ENCODE measurements at places on chromosomes 1 and 21. TPM values are rescaled to one million over a fixed set of nuclear protein-coding genes. Genes with fewer than 3 reads are reported as not detected.

Gene UROD
- 74.9 TPM for total RNA-seq

GRCh38 chr1:21189906-21190500 lies 13.3 kb upstream of the EIF4G3 start:
- H3K4me3 ChIP-seq: no peak overlapping the region
- H3K27ac ChIP-seq: no peak overlapping the region

GRCh38 chr1:188065917-188066316 lies 1237.2 kb downstream of the PLA2G4A start:
- H3K4me1 ChIP-seq: no peaks in the 10 kb centered on the region
- no peak overlapping the region for H3K4me3 ChIP-seq
- no peak for DNase-seq
- no peaks in the 10 kb centered on the region for H3K36me3 ChIP-seq
- no peak overlapping the region for H3K27ac ChIP-seq
- H3K27me3 ChIP-seq: no peaks in the 10 kb centered on the region

- H3K27ac ChIP-seq: peak overlapping the region; percentile 51
- DNase-seq: no peak
- peaks cover 80% of the 10 kb centered on the region for H3K4me1 ChIP-seq
- H3K27me3 ChIP-seq: no peaks in the 10 kb centered on the region
- H3K4me3 ChIP-seq: no peak overlapping the region
Observed at GRCh38 chr21:35023396-35024070, 25.6 kb downstream of the RUNX1 start.

Gene COL16A1
- total RNA-seq: not detected

- H3K4me3 ChIP-seq: no peak overlapping the region
- no peaks in the 10 kb centered on the region for H3K36me3 ChIP-seq
Observed at GRCh38 chr21:46001821-46002681, 20.5 kb downstream of the COL6A1 start.

DNA sequence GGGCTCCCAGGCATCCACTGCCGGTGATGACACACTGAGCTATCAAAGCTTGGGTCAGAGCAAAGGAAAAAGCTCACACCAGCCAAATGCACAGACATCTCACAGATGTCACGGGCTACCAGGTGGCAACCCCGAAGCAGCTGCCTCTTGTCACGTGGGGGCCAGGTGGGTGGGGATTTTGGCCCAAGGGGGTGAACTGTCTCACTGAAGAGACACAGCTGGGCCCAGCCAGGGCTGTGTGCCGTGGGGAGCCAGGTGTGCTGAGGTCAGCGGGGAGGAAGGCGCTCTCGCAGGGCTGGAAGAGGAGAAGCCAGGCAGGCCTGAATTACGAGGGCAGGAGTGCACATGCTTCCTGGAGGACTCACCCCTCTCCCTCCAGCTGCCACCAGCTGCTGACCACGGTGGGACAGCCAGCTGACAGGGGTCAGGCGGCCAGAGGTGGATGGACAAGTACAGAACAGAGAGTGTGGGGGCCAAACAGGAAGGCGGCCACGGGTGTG lies 32.4 kb downstream of the KCNN3 start:
- no peak overlapping the region for H3K4me3 ChIP-seq
- peaks cover 16% of the 10 kb centered on the region for H3K27me3 ChIP-seq
- H3K36me3 ChIP-seq: no peaks in the 10 kb centered on the region
- no peaks in the 10 kb centered on the region for H3K4me1 ChIP-seq
- no peak overlapping the region for H3K27ac ChIP-seq

Gene SPRR1B
- not detected for total RNA-seq

DNA sequence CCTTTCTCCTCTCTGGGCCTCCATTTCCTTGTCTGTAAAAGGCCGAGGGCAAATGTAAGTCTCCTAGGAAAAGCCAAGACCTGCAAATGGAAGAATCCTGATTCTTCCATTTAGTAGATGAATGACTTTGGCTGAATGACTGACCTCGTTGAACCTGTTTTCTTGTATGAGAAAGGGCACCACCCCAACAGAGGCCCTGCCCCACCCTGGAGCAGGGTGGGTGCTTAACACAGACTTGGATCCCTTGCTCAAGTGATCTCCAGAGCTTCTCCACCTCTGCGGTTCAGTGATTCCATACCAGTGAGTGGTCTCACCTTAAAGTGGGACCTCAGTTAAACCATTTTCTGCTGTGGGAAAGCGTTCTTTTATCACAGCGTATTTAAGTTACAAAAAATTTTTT lies 39.0 kb upstream of the GUCA2B start:
- H3K27ac ChIP-seq: no peak overlapping the region
- H3K4me1 ChIP-seq: no peaks in the 10 kb centered on the region
- DNase-seq: no peak
- no peaks in the 10 kb centered on the region for H3K36me3 ChIP-seq
- H3K27me3 ChIP-seq: peaks cover 32% of the 10 kb centered on the region
- H3K4me3 ChIP-seq: no peak overlapping the region

Gene PTGER3
- total RNA-seq: 0.13 TPM
